ENCODE measurements at places on chromosomes 7 and 10.

GRCh38 chr7:46446151-46446550, 525.1 kb upstream of the IGFBP3 start:
- DNase-seq = no peak

- no peak for DNase-seq
These were observed 580.4 kb downstream of the MAGI2 start for GRCh38 chr7:78873117-78873516.

DNA sequence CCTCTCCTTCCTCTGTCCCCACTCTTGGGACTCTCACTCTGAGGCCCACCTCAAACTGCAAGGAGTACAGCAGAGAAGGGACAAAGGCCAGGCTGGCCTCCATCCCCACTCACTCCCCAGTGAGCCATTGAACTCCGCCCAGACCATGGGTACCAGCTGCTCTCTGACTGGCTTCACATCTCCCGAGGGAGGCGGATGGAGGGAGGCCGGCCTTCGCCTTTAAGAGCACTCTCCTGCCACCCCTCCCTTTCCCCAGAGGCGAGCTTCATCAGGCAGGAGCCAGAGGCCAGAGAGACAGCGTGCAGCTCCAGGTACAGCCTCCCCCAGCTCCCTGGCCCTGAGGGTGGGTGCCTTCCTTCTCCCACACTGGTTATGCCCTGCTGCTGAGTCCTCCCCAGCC, 1.8 kb upstream of the LDB3 start:
- DNase-seq = no peak

DNA sequence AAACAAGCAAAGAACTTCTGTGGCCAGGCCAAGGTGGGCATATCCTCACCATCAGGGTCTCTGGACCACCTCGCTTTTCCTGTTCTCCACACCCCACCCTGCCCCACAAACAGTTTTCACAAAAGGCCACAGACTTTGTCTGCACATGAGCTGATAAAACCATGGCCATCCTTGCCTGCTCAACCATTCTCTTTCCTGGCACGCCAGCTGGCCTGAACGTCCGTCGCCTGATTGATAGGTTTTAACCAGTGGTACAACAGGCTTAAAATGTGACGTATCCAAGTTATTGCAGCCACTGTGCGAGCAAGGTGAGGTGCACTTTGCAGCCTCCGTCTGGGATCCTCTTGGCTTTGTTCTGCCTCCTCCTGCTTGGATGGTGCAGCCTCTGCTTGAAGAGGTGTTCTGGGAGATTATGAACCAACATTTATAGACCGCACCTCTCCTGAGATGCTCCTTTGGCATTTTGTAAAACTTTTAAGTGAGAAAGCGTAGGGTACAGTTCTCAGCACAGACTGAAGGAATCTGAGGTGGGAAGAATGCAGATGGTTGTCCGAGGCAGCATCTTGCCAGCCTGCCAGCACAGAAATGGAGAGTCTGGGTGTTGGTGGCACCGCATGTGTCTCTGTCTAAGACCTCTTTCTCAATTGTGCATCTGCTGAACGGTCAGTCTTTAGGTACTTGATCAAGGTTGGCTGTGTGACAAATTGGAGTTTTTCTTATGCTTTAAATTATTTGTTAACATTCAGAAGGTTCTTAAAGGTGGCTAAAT, 288.3 kb downstream of the CELF2 start:
- DNase-seq = no peak

DNA sequence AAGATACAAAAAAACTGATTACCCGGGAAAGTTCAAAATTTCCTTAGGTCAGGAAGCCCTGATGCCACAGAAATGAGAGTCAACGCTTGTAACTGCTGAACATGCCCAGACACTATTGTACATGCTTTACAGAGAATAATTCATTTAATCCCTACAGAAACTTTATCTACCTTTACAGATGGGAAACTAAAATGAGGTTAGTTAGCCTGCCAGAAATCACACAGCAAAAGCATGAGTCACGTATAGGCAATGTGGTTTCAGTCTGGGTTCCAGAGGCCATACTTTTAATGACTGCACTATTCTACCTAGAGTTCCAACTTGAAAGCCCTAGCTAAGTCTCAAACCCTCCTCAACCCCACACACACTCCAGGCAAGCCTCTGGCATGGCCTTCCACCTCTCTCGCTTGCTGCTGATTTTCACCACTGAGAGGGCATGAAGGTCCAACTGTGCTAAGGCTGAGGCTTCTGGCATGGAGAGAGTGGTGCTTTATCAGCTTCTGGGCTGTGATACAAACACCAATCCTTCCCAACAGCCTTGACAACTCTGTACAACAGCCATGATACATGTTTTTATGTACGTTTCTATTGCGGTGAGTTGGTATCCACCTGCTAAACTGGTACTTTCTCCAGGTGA, 1011.2 kb upstream of the GHITM start:
- DNase-seq = no peak

- DNase-seq = no peak
These were observed 150.4 kb upstream of the GNAI1 start for GRCh38 chr7:79984210-79984609.

- no peak for DNase-seq
These were observed 1.4 kb downstream of the CDK5 start for GRCh38 chr7:151056283-151056665.

DNA sequence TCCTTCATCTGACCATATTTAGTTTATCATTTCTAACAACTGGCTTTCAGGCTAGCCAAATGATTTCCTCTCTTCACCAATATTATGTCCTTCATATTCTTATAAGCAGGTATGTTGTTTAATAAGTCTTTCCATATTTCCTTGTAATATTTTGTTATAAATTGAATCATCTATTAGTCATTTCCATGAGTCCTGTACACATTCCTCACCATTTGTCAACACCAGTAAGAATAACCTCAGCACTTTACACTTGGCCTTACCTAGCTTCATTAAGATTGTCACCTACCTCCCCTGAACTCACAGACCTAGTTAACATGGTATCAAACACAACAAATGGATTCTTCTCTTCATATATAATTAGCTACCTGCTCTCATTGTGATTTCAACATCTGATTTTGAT, 282.3 kb downstream of the SEMA3D start:
- no peak for DNase-seq
